ENCODE measurements at places on chromosomes 11 and 22.

DNA sequence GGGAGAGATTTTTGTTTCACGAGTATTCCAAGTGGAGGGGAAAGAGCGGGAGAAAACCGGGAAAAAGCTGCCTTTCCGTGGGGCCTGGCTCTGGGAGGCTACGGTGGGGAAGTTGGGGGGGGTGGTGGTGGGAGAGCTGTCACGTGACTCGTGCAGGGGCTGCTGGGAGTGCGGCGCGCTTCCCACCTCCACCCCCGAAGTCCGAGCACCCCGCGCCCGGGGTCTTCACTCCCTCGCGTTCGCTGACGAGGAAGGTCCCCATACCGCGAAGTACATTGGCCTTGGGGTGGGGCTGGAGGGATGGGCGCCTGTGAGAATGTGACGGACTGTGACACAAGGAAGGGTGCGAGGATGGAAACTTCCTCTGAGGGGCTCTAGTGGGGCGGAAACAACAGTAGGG is at the start of gene TEX12:
Gene TEX12 (plus strand): TSS at position 228 of the 400 bp plus-strand sequence. CDS start 1,897 bp downstream, outside the sequence.
- no peak for DNase-seq

GRCh38 chr22:42169055-42169469 is 38.5 kb upstream of the CYP2D6 start:
- peak; percentile 48 for DNase-seq

- DNase-seq: no peak
Observed at GRCh38 chr11:118290923-118291322, 13.6 kb upstream of the CD3E start.

GRCh38 chr11:1546536-1547466 is 25.3 kb downstream of the DUSP8 start:
- peak; percentile 31 for DNase-seq

DNA sequence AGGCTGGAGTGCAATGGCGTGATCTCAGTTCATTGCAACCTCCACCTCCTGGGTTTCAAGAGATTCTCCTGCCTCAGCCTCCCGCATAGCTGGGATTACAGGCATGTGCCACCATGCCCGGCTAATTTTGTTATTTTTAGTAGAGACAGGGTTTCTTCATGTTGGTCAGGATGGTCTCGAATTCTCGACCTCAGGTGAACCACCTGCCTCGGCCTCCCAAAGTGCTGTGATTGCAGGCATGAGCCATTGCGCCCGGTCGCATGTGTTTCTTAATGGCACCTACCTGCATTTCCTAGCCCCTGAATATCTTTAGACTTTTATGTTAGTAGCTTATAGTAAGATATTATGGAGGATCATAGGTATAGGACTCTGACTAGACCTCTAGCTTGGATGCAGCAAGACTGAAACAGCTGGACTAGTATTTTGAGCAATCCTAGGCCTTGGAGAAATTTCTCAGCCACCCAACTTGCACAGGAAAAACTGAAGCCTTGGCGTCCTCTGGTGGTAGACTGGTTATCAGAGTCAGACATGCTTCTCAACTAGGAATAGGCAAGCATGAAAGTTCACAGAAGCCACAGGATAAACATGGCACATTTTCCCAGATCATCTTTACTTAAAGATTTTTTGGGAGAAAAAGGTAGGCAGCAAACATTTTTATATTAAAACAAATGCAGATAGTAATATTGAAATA is 22.7 kb upstream of the C1QTNF4 start:
- no peak for DNase-seq

- DNase-seq: no peak
Observed at GRCh38 chr22:25765801-25766200, 23.8 kb downstream of the MYO18B start.

GRCh38 chr11:22304337-22304961 is 33.7 kb upstream of the SLC17A6 start:
- DNase-seq: no peak

DNA sequence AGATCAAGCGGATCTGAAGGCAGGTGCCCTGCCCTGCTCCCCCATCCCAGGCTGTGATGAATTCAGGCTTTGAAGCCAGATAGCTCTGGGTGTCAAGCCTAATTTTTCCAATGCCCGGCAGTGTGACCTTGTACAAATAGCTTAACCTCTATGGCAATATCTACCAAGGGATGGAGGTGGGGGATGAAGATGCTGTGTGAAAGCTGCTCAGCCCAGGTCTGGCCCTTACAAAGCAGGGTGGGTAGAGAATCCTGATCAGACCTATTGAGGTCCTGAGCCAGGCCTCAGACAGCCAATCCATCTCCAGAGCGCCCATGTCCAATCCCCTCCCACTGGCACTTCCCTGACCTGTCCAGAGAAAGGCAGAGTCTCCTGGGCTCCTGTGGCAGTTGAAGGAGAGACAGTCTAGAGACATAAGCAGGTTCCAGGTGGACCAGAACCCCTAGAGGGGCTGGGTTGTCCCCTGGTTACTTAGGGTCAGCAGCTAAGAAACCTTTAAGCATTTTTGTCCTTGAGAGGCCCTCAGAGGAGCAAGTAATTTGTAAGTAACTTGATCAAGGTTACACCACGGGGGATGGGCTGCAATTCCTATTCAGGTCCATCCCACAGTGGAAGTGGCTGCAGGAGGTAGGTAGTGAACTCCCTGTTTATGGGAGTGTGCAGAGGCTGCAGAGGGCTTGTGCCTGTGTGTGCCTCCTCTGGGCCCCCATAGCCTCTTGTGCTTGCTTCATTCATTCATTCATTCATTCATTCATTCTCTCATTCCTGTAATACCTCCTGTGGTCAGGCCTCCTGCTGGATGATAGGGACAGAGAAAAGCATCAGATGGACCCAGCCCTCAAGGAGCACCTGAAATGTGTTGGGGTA is 10.4 kb downstream of the P2RY2 start:
- DNase-seq: no peak

DNA sequence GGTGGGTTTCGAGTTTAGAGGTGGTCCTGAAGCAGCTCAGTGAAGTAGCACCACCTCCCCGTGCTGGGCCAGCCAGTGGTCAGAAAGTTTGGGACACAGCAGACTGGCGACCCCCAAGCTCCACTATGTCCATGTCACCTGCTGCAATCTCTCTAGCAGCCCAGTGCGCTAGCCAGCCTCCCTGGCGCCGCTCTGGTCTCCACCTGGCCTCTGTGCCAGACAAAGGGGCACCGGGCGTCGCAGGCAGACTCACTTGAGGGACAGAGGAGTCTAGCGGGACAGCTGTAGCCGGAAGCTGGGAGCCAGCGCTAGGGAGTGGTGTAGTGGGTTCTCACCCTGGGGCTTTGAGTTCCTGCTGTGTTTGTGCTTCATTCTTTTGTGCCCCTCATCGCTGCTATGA is 25.5 kb downstream of the MYBPC3 start:
- no peak for DNase-seq

DNA sequence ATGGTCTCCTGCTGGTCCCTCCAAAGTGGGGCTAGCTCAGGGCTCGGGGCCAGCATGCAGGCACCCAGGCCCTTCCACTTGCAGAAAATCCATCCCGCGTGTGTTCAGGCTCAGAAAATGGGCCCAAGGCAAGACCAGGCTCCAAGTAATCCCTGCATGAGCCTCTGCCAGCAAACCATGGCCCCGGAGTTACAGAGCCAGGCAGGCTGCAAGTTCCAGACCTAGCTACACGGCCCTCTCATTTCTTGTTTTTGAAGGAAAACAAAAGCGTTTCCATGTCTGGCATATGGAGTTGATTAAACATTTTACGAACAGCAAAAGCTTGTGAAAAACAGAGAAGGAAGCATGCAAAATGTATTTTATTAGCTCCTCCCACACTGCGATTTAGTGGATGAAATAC is 29.7 kb downstream of the KIAA0930 start:
- DNase-seq: no peak

DNA sequence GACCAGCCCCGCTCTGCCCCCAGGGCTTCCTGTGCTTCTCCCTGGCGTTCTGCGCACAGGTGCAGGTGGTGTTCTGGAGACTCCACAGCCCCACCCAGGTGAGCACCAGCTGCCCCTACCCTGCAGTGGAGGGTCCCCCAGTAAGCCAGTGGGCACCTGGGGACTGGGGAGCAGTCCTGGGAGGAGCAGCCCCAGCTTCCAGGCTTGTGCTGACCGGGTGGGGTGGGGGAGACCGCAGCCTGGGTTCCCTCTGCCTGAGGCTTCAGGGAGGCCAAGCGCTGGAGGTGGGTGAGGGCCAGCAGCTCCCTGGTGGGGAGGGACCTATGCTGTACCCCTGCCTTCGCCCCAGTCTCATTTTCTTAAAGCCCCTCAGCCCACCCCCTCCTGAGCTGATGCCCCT is 6.9 kb downstream of the TSPAN32 start:
- DNase-seq: no peak

- DNase-seq: no peak
Observed at GRCh38 chr22:37378642-37379058, 48.6 kb downstream of the ELFN2 start.

DNA sequence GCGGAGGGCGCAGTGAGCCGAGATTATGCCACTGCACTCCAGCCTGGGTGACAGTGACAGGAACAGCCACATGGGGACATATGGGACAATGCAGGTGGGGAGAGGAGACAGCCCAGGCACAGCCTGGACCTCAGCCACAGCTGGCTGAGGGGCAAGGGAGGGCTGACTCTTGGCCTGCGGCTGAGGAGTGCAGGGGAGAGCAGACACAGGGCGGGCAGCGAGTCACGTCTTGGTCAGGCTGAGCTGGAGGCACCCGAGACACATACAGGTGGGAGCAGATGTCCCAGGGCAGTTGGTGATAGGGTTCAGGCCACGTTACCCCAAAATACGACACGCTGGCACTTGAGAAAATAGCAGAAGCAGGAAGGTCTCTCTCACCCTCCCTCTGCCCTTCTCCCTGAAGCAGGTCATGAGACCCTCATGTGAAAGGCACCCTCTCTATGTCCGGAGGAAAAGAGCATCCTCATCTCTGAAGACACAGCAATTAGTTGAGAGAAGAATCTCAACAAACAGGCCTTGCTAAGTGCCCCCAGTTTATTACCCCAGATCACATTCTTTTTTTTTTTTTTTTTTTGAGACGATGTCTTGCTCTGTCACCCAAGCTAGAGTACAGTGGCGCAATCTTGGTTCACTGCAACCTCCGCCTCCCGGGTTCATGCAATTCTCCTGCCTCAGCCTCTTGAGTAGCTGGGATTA is 10.5 kb downstream of the KIAA0930 start:
- no peak for DNase-seq

- DNase-seq: no peak
Observed at GRCh38 chr11:124791626-124792341, 8.4 kb downstream of the MSANTD2 start.

- DNase-seq: no peak
Observed at GRCh38 chr11:95195831-95196230, 35.2 kb downstream of the SESN3 start.

GRCh38 chr11:75718419-75719339 is 1.0 kb downstream of the MOGAT2 start:
- DNase-seq: no peak

GRCh38 chr11:73729594-73730206 is 31.2 kb downstream of the RAB6A start:
- peak; percentile 35 for DNase-seq

DNA sequence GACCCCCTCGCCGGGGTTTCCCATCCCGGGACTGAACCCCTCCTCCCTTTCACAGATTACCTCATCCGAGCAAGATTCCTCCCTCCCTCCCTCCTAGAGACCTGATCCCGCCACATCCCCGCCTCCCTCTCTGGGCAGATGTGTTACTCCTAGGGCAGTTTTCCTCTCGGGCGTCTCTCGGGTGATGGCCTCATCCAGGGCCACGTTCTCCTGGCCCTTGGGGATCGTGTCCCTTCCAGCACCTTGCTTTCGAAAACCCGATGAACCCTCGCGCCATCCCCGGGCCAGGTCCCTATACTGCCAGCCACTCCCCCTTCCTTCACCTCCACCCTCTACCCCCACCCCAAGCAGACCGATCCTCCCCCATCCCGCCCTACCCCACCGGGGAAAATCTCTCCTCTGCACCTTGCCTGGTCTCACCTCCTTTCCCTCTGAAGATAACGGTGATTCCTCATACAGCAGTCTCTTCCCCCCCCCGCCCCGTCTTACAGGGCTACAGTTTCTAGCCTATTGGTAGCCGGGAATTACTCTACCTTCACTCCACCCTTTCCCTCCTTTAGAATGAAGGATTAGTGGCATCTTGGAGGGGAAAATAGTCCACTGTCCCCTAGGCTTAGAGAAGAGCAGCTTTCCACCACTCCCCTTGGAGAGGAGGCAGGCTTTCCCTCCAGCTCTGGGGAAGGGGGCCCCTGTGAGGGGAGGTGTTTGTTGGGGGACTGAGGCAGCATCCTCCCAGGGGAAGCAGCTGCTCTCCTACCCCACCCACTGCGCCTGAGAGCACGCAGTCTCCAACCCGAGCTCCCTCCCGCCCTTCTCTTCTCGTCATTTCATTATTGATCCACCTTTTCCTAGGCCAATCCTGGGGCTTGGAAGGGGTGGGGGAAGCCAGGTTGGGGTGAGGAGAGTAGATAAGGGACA is 1.2 kb downstream of the KMT2A start:
- DNase-seq: peak; percentile 38

DNA sequence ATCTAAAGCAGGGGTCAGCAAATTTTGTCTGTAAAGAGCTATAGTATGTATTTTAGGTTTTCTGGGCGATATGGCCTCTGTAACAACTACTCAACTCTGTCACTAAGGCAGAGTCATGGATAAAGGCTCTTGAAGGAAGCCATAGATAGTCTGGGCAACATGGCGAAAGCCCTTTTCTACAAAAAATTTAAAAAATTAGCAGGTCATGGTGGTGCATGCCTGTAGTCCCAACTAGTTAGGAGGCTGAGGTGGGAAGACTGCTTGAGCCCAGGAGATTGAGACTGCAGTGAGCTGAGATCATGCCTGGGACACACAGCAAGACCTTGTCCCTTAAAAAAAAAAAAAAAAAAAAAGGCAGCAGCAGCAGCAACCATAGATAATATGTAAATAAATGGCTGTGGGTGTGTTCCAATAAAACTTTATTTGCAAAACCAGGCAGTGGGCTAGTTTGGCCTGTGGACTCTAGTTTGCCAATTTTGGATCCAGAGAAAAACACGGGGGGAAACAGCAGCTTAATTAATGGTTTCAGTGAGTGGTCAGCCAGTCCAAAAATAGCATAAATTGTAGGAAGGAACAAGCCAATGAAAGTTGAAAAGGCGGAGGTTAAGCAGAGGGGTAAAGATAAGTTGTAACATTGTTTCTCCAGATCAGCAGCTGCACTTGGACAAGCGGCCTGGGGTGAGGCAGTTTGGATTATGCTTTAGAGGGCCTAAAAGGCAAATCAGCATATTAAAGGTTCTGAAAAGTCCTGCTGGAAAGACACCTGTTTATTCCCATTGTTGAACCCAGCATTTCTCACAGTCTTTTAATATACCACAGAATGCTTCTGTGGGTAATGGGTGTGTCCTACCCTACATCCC is 62.6 kb downstream of the KIAA1671 start:
- no peak for DNase-seq

DNA sequence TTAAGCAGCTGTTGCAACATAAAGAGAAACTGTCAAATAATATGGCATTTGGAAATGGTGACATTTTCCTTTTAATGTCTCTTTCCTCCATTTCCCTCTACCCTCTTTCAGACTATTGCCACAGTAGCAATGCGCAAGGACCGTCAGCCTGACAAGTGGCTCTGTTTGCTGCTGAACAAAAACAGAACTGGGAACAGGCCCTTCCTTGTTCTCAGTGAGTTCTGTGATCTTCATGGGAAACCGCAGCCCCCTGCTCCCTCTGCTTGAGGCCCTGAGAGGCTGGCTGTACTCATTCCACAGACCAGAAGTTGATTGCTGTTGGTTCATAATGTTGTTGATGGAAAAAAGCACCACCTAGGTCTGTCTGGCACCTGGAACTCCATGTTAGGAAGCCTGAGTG is 559.7 kb downstream of the OPCML start:
- no peak for DNase-seq

- no peak for DNase-seq
Observed at GRCh38 chr11:116852261-116853031, 15.0 kb upstream of the APOA1 start.
